Brain pericyte (primary cell): ENCODE measurements at places on chromosomes 6 and 20.
A peak's percentile ranks its signal among the peaks of the same experiment; 100 is the strongest.

- DNase-seq, result no peak
Measured at GRCh38 chr20:47354714-47355488, 1.6 kb downstream of the ZMYND8 start.

- DNase-seq, result no peak
Measured at GRCh38 chr6:14676977-14677781, 559.6 kb downstream of the CD83 start.

- DNase-seq, result no peak
Measured at GRCh38 chr6:169868458-169868857, 117.0 kb downstream of the ERMARD start.

GRCh38 chr6:85343428-85343827 is 106.5 kb upstream of the NT5E start:
- DNase-seq, result no peak

- no peak for DNase-seq
Measured at GRCh38 chr6:135145063-135145800, 35.9 kb upstream of the MYB start.

DNA sequence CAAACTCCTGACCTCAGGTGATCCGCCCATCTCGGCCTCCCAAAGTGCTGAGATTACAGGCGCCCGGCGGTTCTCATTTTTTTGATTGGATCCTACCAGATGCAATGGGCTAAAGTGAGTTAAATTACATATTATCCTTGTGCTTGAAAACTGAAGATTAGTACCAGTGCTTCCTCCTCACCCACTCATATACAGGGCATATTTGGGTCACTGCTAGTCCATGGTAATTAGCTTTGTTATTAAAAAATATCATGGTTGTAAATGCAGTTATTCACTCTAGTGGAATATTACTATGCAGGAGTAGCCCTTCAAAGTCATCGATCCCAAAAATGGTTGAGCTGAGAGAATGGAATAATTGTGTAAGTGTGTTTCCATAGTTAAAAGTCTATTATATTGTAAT is 26.5 kb downstream of the ZNF292 start:
- no peak for DNase-seq

GRCh38 chr20:62875419-62876361 is 14.1 kb upstream of the TCFL5 start:
- peak; percentile 32 for DNase-seq

DNA sequence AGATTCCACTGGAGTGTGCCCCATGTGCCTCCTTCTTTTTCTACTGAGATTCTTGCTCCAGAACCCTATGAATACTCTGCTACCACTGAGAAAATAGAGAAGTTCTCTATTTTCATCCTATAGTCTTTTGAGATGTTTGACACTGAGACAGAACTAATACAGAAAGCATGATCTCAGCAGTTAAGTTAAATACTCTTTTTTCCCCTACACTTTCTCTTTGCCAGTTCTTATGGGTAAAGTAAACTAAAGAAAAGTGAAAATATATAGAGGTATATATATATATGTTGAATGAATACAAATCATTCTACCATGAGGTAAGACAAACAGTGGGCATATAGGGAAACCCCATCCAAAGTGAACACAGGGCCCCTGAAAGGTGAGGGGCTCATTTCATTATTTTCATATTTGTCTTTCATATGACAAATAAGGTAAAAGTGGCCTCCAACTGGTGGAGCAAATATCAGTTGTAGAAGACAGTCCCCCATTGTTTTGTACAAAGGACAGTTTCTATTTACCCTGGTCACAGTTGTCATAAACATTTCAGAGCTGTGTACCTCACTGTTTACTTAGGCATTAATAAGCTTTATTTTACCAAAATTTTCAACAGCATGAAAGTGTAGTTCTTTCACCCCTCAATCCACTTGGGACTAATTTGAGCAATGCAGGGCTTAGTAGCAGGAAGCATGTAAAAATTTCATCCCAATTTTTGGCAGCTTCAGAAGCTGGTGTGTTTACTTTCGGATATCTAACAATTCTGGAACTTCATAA is 188.3 kb upstream of the MARCKS start:
- no peak for DNase-seq

- DNase-seq, result no peak
Measured at GRCh38 chr6:143752459-143752858, 74.7 kb downstream of the PHACTR2 start.

- no peak for DNase-seq
Measured at GRCh38 chr6:11774426-11774825, 4.2 kb downstream of the ADTRP start.

DNA sequence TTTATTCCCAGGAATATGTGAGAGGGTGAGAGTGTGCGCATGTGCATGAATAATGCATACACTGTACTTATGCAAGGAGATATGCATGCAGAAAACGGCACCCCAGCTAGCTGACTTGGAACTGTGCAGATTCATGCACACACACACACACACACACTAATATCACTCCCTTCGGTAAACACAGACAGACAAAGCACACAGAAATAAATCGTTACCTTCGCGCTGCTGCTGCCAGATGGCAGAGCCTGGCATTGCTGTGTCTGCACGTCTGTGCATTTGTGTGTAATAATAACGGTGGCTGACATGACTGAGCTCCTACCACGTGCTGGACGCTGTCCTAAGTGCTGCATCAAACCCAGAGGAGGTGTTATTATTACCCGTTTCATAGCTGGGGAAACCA is 36.8 kb downstream of the PREX1 start:
- no peak for DNase-seq

GRCh38 chr6:85887461-85887860 is 244.8 kb upstream of the SYNCRIP start:
- DNase-seq, result no peak

DNA sequence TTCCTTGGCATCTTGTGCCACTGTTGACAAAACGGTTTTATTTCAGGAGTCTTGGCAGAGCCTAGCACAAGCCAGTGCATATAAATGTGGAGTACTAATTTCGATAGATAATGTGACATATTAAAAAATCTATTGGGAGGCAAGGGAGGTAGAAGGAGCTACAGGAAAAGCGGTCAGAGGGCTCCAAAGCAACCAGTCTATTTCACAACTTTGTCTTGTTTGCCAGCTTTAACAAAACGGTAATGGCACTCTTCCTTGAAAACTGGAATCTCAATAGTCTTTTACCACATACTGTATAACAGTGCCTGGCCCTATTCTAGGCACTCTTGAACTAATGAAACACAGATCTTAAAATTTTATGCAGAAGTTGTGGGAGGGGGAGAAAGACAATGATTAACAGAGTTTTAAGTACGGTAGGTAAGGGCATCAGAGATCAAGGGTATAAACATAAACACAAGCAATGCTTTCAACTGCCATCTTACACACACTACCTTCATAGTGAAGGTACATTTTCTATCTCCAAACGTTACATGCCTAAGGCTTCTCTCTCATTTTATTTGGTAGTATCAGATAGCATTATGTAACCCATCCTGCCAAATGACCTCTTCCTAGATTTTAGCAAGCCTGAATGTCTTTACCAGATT is 33.5 kb upstream of the SYNCRIP start:
- DNase-seq, result no peak

- no peak for DNase-seq
Measured at GRCh38 chr20:25274481-25274880, 26.6 kb downstream of the PYGB start.
